ENCODE measurements at places on chromosomes 3 and 15. TPM values are rescaled to one million over a fixed set of nuclear protein-coding genes. Genes with fewer than 3 reads are reported as not detected.

DNA sequence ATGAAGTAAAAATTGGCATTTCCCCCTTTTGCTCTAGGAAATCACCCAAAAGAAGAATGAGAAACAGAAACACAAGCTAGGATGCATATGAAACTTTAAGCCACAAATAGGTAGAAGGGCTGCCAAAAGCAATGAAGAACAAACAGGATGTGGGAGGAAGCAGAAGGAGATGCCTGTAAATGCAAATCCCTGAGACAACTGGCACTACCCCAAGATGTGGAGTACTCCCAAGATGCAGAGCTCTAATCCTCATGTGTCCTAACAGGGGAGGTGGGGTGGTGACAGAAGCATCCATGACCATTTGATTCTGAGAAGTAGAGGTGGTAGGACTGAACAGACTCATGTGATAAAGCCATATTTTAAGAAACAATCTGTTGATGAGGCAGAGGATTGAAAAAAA, 31.9 kb upstream of the ZNF280D start:
- H3K27ac ChIP-seq = no peak overlapping the region
- H3K27me3 ChIP-seq = no peaks in the 10 kb centered on the region
- no peaks in the 10 kb centered on the region for H3K36me3 ChIP-seq
- no peak overlapping the region for H3K4me3 ChIP-seq
- no peaks in the 10 kb centered on the region for H3K4me1 ChIP-seq

- H3K4me1 ChIP-seq = no peaks in the 10 kb centered on the region
- no peaks in the 10 kb centered on the region for H3K36me3 ChIP-seq
- H3K27ac ChIP-seq = no peak overlapping the region
- DNase-seq = no peak
- no peaks in the 10 kb centered on the region for H3K27me3 ChIP-seq
Measured at GRCh38 chr15:46956456-46956855, 760.8 kb upstream of the SEMA6D start.

DNA sequence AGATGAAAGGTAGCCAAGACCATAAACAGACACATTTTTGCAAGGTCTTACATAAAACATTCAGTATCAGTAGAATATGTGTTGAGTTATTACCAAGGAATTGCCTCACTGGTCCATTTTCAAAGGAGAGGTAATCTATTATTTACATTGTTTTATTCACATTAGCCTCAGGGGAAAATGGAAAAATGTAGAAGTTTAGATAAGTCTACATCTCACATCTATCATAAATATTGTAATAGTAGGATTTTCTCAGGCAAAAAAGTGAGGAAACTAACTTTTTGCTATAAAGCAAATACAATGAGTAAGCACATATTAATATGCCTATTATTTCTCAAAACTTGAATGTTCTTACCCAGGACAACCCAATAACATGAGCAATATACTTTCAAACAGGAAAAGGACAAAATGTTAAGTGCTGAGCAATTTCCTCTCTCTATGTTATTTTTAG, 184.6 kb upstream of the AGTR1 start:
- H3K4me3 ChIP-seq = no peak overlapping the region
- no peaks in the 10 kb centered on the region for H3K36me3 ChIP-seq
- no peaks in the 10 kb centered on the region for H3K4me1 ChIP-seq
- DNase-seq = no peak
- H3K27ac ChIP-seq = no peak overlapping the region

- H3K36me3 ChIP-seq = peaks cover 24% of the 10 kb centered on the region
- no peak overlapping the region for H3K4me3 ChIP-seq
- no peaks in the 10 kb centered on the region for H3K4me1 ChIP-seq
Measured at GRCh38 chr3:11367143-11367693, 95.0 kb downstream of the ATG7 start.

DNA sequence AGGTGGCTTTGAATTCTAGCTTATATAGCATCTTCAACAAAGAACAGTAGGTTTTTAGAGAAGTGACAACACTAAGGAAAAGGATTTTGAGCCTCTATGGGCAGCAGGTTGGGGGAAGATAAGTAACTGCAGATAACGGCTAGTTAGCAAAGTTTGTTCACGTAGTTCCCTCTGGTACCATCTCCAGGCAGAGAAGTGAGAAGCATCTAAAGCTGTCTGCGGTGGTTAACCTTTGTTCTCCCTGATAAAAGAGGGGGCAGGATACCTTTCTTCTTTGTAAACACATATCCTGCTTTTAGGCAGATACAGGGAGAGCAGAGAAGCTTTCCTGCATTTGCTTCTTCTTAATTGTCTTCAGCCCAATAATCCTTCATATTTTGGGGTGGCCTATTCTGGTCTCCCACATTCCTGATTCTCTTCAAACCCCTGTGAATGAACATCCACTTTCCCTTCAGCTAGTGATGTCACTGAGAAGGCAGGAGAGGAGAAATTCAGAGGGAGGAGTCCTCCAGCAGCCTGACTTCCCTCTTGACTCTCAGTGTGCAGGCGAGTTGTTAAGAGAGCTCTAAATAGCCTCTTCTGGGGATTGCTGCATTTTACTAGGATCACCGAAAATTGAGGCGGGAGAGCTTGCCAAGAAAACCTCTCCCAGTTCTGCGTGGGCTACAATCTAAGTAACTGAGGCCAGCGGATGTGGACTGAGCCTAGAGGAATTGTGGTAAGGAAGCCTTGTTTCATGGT, 393.7 kb upstream of the C2CD4B start:
- H3K27me3 ChIP-seq = no peaks in the 10 kb centered on the region
- peak overlapping the region; percentile 73 for H3K27ac ChIP-seq
- peaks cover 3% of the 10 kb centered on the region for H3K36me3 ChIP-seq

- H3K4me3 ChIP-seq = no peak overlapping the region
- H3K27ac ChIP-seq = no peak overlapping the region
- DNase-seq = no peak
- no peaks in the 10 kb centered on the region for H3K27me3 ChIP-seq
- H3K4me1 ChIP-seq = no peaks in the 10 kb centered on the region
Measured at GRCh38 chr3:194661946-194662345, 10.0 kb downstream of the LSG1 start.

- no peaks in the 10 kb centered on the region for H3K36me3 ChIP-seq
- no peak overlapping the region for H3K27ac ChIP-seq
- H3K4me3 ChIP-seq = no peak overlapping the region
- no peaks in the 10 kb centered on the region for H3K4me1 ChIP-seq
Measured at GRCh38 chr3:162292409-162292808, 795.8 kb downstream of the OTOL1 start.

GRCh38 chr15:101599091-101599490, 53.1 kb downstream of the TM2D3 start:
- H3K27me3 ChIP-seq = no peaks in the 10 kb centered on the region
- no peak overlapping the region for H3K4me3 ChIP-seq
- H3K4me1 ChIP-seq = no peaks in the 10 kb centered on the region
- no peak overlapping the region for H3K27ac ChIP-seq
- H3K36me3 ChIP-seq = no peaks in the 10 kb centered on the region

- no peak overlapping the region for H3K27ac ChIP-seq
- H3K36me3 ChIP-seq = no peaks in the 10 kb centered on the region
- H3K27me3 ChIP-seq = no peaks in the 10 kb centered on the region
- no peak for DNase-seq
- H3K4me1 ChIP-seq = no peaks in the 10 kb centered on the region
Measured at GRCh38 chr3:87468938-87469337, 192.6 kb upstream of the POU1F1 start.

- H3K36me3 ChIP-seq = no peaks in the 10 kb centered on the region
- no peaks in the 10 kb centered on the region for H3K4me1 ChIP-seq
- no peaks in the 10 kb centered on the region for H3K27me3 ChIP-seq
Measured at GRCh38 chr3:101284757-101285156, 35.6 kb downstream of the IMPG2 start.

DNA sequence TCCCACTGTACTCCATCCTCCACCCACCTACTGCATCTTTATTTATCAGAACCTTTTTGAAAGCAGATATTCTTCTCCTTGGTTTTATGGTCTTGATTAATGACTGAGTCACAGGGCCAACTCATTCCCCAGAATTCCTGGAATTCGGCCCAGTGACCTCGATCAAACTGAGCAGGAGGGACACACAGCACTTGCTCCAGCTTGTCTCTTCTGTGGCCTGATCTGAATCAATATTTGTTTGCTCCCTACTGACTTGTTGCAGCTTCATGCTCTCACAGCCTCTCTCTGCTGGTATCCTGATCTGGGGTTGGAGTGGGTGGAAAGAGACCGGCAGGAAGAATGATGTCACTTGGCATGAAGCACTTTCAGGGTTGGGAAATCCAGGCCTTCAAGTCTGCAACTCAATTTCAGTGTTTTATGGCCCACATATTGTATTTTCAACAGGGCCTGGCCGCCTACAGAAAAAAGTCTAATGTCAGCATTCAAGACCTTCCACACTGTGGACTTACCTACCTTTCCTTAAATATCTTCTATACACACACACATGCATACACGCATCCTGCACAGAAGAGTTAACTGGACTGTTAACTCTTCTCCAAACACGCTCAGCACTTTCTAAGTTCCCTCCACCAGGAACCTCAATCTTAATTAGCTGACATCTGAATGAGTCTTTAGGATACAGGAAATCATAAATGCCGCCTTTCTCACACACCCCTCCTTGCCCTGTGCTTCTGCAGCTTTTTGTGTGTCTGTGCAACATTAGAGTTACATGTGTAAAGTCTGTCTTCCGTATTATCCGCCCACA, 4.6 kb downstream of the ANXA2 start:
- peaks cover 13% of the 10 kb centered on the region for H3K4me1 ChIP-seq
- peak overlapping the region; percentile 98 for H3K27ac ChIP-seq
- peak overlapping the region; percentile 87 for H3K4me3 ChIP-seq
- no peaks in the 10 kb centered on the region for H3K36me3 ChIP-seq

DNA sequence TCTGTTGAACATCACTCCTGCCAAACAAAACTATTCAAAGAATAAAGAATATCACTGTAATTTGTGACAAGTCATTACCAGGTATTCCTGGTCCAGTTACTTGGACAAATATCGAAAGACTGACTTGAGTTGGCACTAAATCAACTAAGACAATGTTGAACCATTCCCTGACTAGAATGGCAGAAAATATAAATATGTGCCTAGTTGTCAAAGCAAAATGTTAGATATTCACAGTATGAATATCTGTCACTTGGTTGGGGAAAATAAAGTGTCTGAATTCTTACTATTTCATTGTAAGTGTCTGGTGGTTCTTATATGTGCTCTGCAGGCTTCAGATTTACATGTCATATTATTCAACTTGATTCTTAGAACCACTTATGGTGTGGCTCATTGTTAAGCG, 470.2 kb downstream of the NAALADL2 start:
- no peaks in the 10 kb centered on the region for H3K36me3 ChIP-seq
- H3K4me1 ChIP-seq = no peaks in the 10 kb centered on the region
- no peak overlapping the region for H3K4me3 ChIP-seq
- H3K27me3 ChIP-seq = no peaks in the 10 kb centered on the region
- no peak for DNase-seq

GRCh38 chr3:14461748-14462324, 59.4 kb downstream of the SLC6A6 start:
- H3K4me1 ChIP-seq = peaks cover 18% of the 10 kb centered on the region
- H3K27me3 ChIP-seq = no peaks in the 10 kb centered on the region
- DNase-seq = no peak
- no peak overlapping the region for H3K4me3 ChIP-seq
- peaks cover 13% of the 10 kb centered on the region for H3K36me3 ChIP-seq
- H3K27ac ChIP-seq = no peak overlapping the region

DNA sequence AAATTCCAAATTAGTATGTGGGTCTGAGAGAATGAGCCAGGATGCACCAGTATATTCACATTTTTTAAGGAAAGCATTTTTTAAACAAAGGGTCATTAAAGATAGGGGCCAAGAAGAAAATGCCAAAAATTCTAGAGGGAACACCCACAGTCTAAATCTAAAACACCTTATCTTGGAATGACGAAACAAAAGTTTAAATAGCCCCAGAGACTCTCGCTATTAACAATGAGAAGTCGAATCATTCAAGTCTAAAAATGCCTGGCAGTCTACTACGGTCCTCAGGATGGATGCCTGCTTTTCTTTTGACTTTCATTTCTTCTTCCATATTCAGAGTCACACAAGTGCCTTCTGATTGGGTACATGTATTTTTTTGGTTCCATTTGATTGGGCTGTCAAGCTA, 66.3 kb downstream of the SSUH2 start:
- H3K27ac ChIP-seq = peak overlapping the region; percentile 53
- peaks cover 12% of the 10 kb centered on the region for H3K36me3 ChIP-seq
- H3K4me3 ChIP-seq = no peak overlapping the region
- H3K27me3 ChIP-seq = no peaks in the 10 kb centered on the region
- DNase-seq = no peak
- H3K4me1 ChIP-seq = peaks cover 25% of the 10 kb centered on the region

GRCh38 chr3:129060276-129061022, at the start of gene GP9:
TSS of gene GP9 (plus strand) at chr3:129060779. CDS start at chr3:129061740, 961 bp downstream.
- H3K36me3 ChIP-seq = no peaks in the 10 kb centered on the region
- H3K4me1 ChIP-seq = no peaks in the 10 kb centered on the region
- no peak within 1 kb of the TSS for H3K4me3 ChIP-seq
- no peak for DNase-seq
- no peak within 1 kb of the TSS for H3K27ac ChIP-seq

- H3K27ac ChIP-seq = no peak overlapping the region
- H3K27me3 ChIP-seq = no peaks in the 10 kb centered on the region
- no peaks in the 10 kb centered on the region for H3K36me3 ChIP-seq
- H3K4me1 ChIP-seq = no peaks in the 10 kb centered on the region
- H3K4me3 ChIP-seq = no peak overlapping the region
Measured at GRCh38 chr3:85589145-85589544, 630.4 kb downstream of the CADM2 start.

ZNF80 gene
- total RNA-seq = 23.7 TPM

MUC13 gene
- not detected for total RNA-seq

ACKR2 gene
- total RNA-seq = 24.5 TPM

GRK7 gene
- total RNA-seq = not detected

CGGBP1 gene
- total RNA-seq = 49.5 TPM
